ENCODE measurements at places on chromosomes 5 and 9. TPM values are rescaled to one million over a fixed set of nuclear protein-coding genes. Genes with fewer than 3 reads are reported as not detected.

The SPINK5 gene
- 0.09 TPM for total RNA-seq

The FOXD4L6 gene
- total RNA-seq = not detected

The KIF3A gene
- total RNA-seq = 9.6 TPM

The NUDT2 gene
- total RNA-seq = 55.0 TPM

The HMCN2 gene
- total RNA-seq = 0.09 TPM

The NAIF1 gene
- total RNA-seq = 17.8 TPM

The SPATA31A3 gene
- not detected for total RNA-seq

The ABITRAM gene
- 3.9 TPM for total RNA-seq

The ANXA2R gene
- 5.7 TPM for total RNA-seq

The CDH6 gene
- total RNA-seq = 62.3 TPM

The FOXD4 gene
- 0.16 TPM for total RNA-seq

The TBC1D13 gene
- 10.8 TPM for total RNA-seq

The C5 gene
- total RNA-seq = 3.9 TPM

Measured in bronchial smooth muscle cell (primary cell).